ENCODE measurements at places on chromosomes 13 and 19.

- no peak for DNase-seq
Measured at GRCh38 chr19:17579661-17580244, 24.3 kb downstream of the COLGALT1 start.

GRCh38 chr19:35740108-35740422 is 2.2 kb downstream of the IGFLR1 start:
- DNase-seq: no peak

DNA sequence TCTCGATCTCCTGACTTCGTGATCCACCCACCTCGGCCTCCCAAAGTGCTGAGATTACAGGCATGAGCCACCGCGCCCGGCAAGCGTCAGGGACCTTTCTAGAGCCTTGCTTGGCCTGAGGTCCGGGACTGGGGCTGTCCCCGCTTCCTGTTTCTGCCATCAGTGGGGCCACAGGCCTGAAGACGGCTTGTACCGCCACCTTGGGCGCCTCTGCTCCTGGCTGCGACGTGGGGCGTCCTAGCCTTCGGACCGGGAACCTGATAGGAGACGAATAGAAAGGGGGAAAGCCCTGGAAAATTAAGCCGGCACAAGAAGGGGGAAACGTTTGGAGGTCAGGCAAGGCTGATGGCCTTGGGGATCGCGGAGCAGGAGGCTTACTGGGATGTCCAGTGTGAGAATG is 35.1 kb downstream of the RNF6 start:
- DNase-seq: no peak

DNA sequence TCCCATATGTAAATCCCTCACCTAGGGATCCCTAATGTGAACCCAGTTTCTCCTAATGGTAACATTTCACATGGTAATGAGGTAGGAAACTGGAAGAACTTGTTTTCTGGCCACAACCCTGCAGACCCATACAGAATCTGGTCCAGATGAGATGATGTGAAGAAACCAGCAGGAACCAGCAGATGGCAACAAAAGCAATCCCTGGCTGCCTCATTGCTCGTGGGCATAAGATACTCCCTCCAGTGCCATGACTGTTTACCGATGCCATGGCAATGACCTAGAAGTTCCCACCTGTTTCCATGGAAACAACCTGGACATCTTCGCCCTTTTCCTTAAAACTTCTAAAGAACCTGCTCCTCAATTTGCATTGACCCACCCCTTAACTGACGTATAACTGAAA is 1.4 kb upstream of the CD209 start:
- no peak for DNase-seq

DNA sequence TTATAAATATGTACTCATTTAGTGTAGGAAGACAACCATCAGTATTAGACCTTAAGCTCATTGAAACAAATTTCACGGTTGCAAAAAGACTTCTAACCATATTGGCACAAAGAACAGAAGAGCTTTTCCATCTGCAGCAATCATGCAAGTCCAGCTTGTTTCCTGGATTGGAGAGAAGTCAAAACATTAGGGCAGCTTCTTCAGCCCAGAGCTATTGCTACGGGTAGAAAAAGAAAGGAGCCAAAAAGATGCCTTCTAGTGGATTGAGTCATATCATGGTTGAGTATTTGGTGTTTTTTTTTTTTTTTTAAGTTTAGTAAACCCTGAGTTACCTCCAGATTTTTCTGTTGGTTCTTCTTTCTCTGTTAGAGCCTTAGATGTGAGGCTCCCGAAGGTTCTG is 99.8 kb downstream of the WDFY2 start:
- no peak for DNase-seq

DNA sequence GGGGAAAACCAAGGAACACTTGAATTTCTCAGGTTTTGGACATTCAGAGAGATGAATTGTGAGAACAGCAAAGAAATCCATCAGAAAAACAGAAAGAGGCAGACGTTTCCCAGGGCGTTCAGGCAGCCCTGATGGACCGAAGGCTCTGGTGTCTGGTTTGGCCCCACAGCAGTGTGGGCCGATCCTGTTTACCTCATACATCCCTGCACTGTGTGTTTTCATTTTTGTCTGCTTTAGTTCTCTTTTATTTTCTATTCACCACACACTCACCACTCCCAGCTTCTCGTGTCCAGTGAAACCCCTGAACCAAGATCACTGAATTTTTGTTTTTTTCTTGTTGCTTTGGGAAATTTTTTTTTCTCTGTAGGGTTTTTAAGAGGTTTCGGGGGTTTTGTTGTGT is 11.9 kb upstream of the WDR18 start:
- DNase-seq: no peak

DNA sequence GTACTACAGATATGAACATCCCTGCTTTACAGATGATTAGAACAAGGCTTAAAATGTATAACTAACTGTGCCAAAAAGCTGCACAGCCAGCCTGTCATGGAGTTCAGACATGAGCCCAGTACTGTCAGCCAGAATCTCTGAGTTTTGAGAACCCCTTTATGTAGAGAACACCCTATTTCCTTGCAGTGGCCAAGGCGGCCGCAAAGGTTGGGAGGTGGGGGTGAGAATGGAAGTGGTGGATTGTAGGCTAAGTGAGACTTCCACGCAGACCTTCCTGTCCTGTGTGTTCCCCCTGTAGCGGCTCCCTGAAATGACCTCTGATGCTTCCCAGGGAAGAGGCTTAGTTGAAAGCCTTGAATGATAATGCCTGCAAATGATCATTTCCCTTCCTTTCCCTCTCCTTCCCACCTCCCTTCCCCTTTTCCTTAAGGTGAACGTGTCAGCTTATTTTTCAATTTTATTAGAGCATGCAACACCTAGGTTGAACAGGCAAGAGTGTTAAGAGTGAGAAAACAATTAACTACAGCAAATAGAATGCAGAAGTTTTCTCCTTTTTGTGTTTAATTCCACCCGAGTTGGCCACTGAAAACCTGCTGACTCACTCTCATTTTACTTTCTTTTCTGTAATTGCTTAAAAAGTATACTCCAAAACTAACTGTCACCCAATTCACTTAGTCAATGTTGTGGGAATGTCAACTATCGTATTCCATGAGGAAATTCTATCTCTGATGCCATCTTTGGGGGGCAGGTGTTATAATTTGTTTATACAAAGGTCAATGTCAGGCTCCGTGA is 167.0 kb upstream of the EDNRB start:
- no peak for DNase-seq

DNA sequence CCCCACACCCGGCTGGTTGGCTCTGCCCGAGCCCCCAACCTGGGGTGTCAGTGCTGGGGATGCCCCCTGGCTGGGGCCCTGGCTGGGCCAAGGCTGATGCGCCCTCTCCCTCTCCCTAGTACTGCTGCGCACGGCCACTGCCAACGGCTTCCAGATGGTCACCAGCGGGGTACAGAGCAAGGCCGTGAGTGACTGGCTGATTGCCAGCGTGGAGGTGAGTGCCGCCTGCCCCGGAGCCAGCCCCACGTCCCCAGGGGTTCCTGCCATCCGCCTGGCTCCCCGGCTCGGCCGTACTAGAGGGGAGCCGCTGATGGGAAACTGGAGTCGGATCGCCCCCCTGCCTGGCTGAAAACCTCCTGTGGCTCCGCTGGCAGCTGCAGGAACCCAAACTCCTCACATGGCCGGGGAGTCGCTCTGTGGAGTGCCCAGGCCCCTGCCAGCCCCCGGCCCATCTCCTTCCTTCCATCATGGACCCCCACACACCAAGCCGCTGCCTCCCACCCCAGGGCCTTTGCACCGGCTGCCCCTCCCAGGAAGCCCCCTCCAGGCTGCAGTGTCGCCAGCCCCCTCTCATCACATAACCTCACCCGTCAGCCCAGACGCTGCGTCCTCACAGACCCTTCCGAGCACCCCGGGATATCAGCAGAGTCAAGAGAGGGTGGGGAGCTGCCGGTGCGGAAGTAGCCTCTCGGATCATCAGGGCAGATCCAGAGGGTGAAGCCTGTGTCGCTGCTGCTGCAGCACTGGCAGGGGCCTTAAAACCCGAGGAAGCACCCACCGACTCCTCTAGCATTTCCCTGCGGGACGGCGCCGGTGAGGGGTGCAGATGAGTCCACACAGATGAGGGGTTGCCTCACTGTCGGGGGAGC is 10.6 kb downstream of the NCLN start:
- DNase-seq: no peak

Measured in NCI-H187 treated with DMSO at 0.1 percent for 48 hours (cell line).